NCI-H1694 (cell line): ENCODE measurements at places on chromosomes 13 and 19.

- no peak for DNase-seq
These were observed 532.8 kb downstream of the UQCRFS1 start for GRCh38 chr19:28680111-28680510.

DNA sequence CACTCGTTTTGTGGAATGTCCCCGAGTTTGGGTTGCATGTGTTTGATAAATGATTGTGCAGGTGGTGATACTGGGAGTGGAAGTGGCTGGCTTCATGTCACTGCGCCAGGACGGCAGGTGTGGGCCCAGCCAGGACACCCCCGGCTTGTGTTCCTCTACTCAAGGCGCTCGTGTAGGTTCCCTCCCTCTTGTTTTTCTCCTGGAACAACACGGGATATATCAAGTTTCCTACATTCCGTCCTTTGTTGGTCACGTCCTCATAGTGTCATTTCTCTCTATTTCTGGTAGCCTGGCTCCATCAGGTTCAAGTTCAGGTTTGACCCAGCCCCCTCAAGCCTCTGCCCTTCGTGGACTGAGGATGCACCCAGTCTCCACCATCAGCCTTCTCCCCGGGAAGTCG is 16.3 kb downstream of the IL17D start:
- DNase-seq = no peak

DNA sequence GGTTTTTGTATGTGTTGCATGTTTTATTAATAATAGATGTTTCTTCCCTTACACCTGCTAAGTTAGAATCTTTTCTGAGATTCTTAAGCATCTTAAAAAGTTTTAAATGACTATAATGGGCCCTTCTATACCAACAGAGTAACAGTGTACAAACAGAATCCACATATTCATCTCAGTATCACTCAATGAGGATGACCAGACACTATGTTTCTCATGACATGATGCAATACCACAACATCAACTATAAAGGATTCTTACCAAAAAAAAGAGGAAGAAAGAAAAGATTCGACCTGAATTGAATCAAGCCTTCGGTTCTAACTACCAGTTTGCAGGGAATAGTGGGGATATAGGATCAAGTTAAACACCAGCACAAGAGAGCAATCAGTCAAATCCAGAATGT is 56.5 kb downstream of the INTS6 start:
- no peak for DNase-seq

DNA sequence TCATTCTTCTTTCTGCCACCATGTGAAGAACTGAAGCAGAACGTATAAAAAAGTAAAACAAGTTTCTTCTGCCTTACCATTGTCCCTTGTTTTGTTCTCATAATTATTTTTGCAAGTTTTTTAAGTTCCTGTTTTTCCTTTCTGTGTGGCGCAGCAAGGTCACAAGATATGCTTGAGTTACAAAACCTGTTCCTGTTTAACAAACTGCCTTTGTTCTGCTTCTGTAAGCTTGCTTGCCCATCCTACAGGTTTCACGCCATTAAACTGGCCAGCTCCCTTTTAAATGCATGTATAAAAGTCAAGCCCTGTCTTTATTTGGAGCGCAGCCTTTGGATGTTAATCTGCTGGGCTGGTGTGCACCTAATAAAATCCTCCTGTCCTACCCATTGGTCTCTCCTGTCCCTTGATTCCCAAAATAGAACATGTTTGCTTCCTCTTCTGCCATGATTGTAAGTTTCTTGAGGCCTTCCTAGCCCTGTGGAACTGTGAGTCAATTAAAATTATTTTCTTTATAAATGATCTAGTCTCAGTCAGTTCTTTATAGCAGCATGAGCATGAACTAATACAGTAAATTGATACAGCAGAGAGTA is 1115.4 kb downstream of the SLITRK1 start:
- no peak for DNase-seq

DNA sequence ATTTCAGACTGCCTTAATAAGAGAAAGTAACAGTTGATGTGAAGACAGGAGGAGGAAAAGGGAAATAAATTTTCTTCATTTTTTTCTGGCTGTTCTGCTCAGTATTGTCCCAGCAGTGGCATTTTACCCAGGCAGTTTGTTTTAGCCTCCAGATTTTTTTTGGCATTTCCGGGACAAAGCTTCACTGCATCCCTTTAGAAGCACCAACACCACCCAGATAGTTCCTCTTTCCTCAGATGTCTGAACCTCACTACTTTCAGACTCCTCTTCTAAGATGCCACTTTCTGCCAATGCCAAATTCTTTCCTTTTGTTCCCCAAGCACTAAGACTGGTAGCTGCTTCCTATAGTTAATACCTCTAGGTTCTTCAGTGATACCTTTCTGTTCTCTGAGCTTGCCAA is 480.1 kb upstream of the SLC10A2 start:
- no peak for DNase-seq

- DNase-seq = no peak
These were observed 9.4 kb downstream of the IFNL2 start for GRCh38 chr19:39277598-39277997.

- no peak for DNase-seq
These were observed 89.5 kb downstream of the ZNF100 start for GRCh38 chr19:21677696-21678418.

- no peak for DNase-seq
These were observed 58.7 kb upstream of the ALOX5AP start for GRCh38 chr13:30676672-30677071.

- DNase-seq = no peak
These were observed 1.5 kb upstream of the ZNF561 start for GRCh38 chr19:9622531-9622930.

GRCh38 chr19:52734331-52734892 is 432 bp downstream of the ZNF611 start:
- no peak for DNase-seq

DNA sequence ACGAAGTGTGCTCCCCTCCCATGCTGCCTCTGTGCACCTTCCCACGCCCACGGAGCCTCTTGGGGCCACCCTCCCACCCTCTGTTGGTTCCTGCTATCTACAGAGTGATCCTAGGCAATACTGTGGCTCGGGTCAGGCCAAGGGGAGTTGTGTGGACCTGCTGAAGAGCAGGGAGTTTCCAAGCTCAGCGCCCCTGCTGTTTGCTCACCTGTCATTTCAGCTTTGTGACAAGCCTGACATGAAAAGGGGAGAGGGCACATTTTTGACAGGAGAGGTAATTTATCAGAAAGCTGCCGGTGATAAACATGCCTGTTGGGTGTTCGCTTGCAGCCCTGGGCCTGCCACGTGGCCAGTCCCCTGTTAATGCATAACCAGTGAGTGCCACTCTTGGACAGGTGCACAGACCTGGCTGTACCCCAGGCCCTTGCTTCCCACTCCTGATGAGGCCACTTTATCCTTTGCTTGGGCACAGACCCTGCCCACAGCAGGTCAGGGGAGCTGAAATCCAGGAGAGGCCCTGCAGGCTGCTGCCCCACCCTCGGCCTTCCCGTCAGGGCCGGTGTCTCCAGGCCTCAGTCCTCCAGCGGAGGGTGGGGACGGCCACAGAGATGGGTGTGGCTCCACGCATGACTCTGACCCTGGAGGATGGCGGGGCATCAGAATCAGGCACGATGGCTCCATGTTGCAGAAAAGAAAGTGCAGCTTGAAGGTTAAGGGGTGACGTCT is 201.5 kb upstream of the GPR12 start:
- DNase-seq = no peak

DNA sequence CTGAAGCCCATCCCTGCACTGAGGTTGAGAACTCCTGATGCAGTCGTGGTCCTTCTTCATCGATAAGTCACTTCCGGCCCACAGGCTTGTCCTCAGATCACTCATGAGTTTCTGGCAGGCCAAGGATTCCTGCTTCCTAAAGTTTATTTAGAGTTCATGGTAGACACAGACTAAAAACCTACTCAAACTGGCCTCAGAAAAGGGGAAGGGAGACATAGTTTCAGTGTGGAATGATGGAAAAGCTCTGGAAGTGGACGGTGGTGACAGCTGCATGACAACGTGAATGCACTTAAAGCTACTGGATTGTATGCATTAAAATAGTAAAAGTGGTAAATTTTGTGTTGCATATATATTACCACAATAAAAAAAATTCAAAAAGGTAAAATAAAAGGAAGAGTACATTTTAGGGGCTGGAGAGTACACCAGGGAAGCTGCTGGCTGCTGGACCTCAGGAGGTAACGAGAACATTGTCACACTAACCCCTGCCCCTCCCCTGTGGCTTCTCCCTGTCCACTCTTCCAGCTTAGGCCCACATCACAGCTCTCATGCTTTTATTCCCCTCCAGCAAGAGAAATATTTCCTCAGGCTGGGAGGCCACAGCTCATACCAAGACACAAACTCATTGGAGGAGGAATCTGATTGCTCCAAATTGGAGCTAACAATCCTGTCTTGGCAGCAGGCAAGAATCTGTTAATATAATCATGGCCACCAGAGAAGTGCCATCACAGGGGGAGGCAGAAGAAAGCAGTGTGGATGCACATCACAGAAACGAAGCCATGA is 741.0 kb downstream of the UQCRFS1 start:
- DNase-seq = no peak

- DNase-seq = no peak
These were observed 33.6 kb downstream of the TNFSF11 start for GRCh38 chr13:42607546-42607945.

DNA sequence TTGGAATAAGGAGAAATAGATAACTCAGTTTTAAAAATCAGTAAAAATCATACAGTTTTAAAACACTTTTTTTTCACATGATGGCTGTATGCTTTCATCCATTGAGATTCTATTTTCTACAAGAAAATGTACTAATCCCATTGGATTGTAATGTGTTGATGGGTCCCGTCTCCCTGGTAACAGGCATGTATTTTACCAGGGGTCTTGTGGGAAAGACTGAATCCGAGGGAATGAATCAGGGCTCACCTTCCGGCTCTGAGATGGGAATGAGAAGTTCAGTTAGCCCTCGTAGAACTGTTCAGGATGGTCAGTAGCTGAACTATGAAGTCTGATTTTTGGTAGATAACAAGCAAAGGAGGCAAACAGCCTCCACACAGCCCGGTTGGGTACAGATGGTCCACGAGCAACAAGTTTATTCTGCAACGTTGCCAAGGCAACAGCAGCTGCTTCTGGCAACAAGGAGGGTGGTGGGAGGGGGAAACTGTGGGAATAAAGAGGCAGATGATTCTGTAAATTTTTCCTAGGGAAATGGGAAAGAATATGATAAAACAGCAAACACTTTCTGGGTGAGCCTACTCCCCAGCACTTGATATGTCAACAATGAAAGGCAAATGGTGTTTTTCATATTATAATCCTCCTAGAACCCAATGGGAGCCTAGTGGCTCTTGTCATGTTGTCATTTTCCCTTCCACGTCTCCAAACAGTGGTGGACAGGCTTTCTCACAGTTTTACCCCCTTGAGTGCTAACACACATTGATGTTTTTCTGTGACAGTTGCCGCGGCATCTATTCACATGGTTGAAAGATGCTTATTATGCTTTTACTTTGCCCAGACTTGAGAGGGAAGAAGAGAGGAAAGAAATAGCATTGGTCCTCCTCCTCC is 12.4 kb upstream of the SIAH3 start:
- DNase-seq = peak; percentile 69

DNA sequence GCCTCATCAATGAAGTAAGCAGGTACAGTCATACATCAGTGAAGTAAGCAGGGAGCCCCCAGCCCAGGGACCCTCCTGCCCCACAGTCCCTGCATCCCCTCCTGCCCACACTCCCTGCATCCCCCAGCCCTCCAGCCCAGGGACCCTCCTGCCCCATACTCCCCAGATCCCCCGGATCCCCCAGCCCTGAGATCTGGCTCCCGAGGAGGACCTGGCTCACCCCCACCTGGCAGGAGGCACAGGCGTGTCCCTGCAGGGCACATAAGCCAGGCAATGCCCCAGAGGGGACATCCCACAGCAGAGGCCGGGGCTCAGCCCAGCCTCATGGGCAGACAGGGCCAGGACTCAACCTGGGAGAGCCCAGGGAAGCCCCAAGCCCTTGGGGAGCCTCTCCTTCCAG is 53.6 kb upstream of the TPM4 start:
- no peak for DNase-seq

- no peak for DNase-seq
These were observed 176.2 kb downstream of the FOXO1 start for GRCh38 chr13:40490086-40490758.

GRCh38 chr19:49492573-49493405 is 3.4 kb upstream of the RPS11 start:
- DNase-seq = no peak

DNA sequence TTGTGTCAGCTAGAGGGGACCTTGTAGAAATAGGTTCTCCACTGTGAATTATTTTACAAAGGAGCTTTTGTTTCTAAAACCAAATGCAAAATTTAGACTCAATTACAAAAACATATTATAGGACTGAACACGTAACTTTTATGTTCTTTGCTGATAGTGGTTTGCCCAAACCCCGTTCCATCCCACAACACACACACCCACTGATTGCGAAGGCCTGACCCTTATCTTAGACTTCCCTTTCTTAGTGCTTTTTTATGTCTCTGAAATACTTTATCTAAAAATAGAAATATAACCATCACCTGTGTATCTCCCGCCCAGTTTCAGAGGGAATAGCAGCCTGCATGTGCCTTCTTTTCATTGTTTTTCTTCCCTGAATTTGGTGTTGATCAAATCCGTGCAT is 13.0 kb downstream of the CCNA1 start:
- DNase-seq = no peak

- DNase-seq = no peak
These were observed 555.2 kb downstream of the SLITRK1 start for GRCh38 chr13:83327091-83327490.

- no peak for DNase-seq
These were observed 124.5 kb downstream of the AKAP11 start for GRCh38 chr13:42396501-42396900.

GRCh38 chr13:39036212-39036611 is 1.7 kb downstream of the PROSER1 start:
- no peak for DNase-seq

DNA sequence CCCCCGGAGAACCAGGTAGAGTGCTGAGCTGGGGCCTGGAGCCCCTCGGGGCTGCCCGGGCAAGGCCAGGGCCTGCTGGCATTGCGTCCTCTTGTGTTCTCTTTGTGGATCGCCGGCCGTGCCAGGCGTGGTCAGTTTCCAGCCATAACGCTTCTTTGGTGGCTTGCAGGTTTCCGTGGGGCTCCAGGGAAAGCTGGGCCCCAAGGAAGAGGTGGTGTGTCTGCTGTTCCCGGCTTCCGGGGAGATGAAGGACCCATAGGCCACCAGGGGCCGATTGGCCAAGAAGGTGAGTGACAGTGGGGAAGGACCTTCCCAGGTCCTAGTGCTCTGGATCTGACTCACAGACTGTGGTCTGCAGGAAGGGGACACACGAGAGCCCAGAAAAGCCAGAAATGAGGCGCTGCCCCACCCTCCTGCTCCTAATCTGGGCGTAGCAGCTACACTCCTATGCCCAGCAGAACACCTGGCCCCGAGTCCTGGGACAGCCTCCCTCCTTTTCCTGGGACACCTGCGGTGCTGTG is 57.5 kb downstream of the RAB20 start:
- no peak for DNase-seq

DNA sequence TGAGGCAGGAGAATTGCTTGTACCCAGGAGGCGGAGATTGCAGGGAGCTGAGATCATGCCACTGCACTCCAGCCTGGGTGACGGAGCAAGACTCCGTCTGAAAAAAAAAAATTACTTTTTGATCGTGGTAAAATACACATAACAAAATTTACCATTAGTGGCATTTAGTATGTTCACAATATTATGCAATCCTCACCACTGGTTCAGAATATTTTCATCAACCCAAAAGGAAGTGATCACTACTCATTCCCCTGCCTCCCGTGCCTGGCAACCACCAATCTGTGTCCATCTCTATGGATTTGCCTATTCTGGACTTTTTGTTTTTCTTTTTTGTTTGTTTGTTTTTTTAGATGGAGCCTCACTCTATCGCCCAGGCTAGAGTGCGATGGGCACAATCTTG is 1.2 kb upstream of the PALM3 start:
- no peak for DNase-seq

GRCh38 chr19:10863107-10863717 is 8.1 kb upstream of the CARM1 start:
- no peak for DNase-seq
